ENCODE measurements at places on chromosomes 6 and 20.

DNA sequence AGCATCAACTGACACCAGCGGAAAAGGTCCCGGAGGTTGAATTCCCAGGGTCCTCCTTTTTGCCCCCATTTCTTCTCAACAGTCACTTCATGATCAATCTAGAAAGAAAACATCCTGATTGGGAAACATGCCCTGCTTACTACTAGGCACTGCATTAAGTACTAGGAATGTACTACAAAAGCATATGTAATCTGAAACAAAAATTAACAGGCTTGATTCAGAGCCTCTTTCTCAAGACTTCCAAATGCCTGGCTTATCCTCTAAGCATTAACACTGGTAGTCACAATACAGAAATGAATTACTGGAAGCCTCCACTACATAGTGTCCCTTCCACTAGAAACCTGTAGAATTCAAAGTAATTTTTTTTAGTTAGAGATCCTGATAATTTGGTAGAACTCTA lies 84.5 kb upstream of the LYRM2 start:
- no peak for DNase-seq

DNA sequence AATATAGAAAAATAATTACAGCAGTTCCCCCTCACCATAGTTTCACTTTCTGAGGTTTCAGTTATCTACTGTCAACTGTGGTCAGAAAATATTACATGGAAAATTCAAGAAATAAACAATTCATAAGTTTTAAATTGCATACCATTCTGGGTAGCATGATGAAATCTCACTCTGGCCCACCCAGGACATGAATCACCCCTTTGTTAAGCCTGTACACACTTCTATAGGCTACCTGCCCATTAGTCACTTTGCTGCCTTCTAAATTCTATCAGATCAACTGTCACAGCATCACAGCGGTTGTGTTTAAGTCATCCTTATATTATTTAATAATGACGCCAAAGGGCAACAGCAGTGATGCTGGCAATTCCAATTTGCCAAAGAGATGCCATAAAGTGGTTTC lies 140.3 kb upstream of the RUNX2 start:
- DNase-seq: peak; percentile 58

DNA sequence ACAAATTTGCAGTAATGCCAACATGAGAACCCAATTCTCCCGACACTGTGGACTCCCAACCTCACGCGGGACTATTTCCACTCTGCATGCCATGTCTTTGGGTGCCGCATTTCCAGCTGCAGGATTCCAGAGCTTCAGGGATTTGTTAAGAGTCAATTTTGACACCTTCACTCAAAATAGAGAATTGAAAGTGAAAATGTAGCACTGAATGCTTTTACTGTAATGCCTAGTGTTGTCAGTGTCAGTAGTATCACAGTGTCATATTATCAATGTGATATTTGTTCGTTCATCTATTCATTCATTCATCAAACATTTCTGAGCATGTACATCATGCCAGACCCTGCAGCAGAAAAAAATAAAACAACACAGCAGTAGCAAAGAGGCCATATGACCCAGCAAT lies 13.4 kb upstream of the FAM50B start:
- no peak for DNase-seq

GRCh38 chr20:44495802-44496481 lies 20.3 kb downstream of the TTPAL start:
- DNase-seq: no peak

GRCh38 chr20:3875378-3875974 lies 13.7 kb upstream of the PANK2 start:
- DNase-seq: no peak

DNA sequence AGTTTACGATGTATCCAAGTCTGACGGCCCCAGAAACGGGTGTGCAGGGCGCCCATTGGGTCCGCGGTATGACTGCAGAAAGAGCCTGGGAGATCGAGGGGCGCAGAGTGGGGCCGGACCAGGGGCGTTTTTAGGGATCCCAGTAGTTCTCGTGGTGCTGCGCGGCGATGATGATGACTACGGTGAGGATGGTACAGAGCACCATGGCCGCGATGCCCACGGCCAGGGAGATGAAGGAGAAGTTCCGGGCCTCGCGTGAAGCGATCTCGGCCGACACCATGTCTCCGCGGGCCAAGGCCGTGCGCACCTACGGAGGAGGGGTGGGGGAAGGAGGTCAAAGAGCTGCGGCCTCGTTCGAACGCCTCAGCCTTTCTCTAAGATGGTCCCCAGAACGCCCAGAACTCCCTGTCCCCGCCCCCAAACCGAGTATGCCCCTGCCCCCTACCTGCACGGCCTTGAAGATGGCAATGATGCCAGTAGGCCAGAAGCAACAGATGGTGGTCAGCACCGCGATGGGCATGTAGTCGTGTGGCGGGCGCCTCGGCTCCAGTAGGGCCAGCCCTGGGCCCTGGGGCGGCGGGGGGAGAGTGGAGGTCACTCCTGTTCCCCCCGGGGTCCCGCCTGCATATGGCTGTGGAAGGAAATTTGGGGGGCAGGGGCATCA lies 2.5 kb downstream of the PRRT1 start:
- DNase-seq: no peak

- no peak for DNase-seq
These were observed 101.2 kb downstream of the JPH2 start for GRCh38 chr20:44085616-44086434.

DNA sequence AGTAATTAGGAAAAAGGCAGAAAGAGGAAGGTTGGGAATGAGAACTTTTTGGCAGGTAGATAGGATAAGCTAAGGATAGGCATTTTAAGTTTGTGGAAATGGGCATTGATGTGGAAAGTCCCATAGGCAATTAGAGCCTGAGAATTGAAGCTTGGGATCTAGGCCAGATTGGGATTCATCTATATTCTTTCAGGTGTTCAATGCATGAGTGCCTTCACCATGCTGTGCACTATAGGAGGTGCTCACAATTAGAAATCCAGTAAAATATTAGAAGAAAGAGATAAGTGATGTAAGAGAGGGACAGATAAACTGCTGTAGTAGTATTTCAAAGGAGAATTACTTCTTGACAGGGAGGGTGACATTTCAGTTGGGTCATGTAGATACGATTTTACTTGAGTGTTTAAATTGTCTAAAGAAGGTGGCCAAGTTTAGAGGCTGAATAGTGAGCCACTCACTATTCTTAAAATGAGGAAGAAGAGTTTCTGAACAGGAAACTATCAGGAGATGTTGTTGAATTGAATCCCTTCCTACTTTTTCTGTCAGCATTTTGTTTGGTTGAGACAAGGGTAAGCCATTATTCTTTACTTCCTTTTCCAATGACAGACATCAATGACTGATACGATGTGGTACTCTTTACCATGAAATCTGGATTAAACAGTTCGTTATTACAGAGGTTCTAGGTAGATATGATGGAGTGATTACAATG lies 31.0 kb upstream of the CTAGE9 start:
- no peak for DNase-seq

GRCh38 chr6:148244217-148244935 lies 98.3 kb upstream of the SASH1 start:
- no peak for DNase-seq

- DNase-seq: no peak
These were observed 25.5 kb downstream of the COL11A2 start for GRCh38 chr6:33166811-33167210.

- no peak for DNase-seq
These were observed 3.9 kb upstream of the CCN5 start for GRCh38 chr20:44711237-44711636.

DNA sequence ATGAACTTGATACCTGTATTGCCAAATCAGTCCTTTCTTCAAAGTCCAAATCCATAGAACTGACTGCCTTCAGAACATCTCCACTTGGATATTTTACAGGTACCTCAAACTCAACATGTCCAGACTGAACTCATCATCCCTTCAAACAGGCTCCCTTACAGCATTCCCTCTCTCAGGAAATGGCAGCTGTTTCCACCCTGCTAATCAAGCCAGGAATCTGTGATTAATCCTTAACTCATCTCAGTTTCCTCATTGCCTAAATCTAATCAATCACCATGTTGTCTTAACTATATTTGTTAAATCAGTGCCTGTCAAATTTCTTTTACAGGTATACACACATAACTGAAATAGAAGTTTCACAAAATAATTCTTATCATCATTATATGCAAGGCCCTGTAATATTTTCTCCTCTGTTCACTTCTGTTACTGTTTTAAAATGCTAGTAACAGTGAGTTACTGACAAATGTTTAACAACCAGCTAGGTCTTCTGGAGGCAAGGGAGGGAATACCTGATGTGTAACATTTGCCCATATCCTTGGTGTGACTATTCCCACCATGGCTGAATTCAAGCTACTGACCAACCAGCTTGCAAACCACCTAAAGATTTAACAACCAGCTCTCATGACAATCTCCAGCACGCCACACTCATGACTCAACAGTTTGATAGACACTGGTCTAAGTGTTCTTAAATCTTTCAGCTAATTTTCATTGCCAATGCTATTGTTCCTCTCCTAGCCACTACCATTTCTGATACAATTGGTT lies 124.9 kb downstream of the ADAT2 start:
- DNase-seq: no peak

DNA sequence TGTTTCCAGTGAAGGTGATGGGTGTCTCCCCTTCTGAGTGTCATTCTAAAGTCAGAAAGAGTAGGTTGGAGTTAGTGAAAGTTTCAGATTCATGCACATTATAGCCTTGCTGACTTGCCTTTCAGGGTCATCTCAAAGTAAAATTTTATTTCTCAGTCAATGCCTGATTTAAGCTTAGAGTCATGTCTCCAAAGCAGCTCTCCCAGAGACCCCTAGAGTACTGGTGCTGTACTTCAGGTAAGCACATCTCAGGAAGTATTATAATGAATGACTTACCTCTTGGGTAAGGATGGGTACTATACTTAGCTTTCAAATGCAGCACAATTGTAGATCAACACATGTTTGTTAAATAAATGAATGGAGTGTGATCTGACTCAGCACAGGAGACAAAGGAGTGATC lies 116.0 kb downstream of the TBX18 start:
- DNase-seq: no peak

DNA sequence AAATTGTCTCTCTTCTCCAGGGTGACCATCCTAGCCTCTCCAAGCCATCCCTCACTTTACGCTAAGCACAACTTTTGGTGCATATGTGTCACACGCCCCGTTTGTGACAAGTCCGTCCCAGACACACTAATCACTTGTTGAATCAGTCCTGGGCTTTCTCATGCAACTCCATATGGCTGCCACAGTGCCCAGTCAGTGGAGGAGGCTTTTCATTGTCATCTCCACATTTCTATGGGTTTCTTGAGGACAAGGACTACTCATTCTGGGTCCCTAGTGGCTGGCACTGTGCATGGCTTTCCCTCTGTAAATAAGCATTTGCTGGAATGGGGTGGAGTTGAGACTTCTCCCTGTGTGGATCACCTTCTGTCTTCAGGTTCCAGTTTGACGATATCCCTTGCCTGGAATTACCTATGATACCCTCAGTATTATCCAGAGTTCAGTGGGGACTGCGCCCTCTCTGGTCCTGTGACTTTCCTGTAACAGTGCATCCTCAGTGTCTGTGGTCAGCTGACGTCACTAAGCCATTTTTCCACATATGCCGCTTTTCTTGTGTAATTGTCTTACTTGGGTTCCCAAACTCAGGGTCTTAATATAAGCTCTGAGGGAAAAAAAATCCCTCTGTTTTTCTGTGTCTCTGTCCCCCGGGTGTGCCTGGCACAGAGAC lies 59.8 kb upstream of the MYL9 start:
- DNase-seq: no peak

- DNase-seq: no peak
These were observed 105.2 kb upstream of the TRAF3IP2 start for GRCh38 chr6:111710911-111711310.

GRCh38 chr6:117188627-117189201 lies 76.6 kb upstream of the VGLL2 start:
- DNase-seq: no peak

GRCh38 chr6:28597217-28597835 lies 71.6 kb downstream of the GPX5 start:
- DNase-seq: peak; percentile 73

DNA sequence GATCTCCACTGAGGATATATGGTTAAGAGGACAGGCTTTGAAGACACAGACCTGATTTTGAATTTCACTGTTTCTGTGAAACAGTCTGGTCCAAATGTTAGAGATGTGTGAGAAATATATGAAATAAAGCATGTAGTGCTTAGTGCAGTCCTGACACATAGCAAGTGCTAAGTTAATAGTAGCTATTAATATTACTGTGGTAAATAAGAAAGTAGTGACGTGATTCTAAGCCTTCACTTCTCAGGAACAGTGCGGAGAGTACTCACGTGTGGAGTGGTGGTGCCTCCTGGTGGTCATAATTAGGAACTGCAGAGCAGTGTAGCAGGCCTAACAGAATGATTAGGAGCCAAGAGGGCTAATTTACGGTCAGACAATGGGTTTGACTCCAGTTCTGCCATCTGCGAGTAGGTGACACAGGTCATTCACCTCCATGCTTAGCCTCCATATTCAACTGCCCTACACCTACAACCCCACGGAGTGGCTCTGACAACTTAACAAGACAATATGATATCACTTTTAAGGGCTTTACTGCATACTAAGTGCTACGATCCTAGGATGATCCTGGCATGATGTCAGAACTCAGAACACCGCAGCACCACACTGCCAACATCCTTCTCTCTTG lies 106.2 kb downstream of the JPH2 start:
- peak; percentile 79 for DNase-seq

DNA sequence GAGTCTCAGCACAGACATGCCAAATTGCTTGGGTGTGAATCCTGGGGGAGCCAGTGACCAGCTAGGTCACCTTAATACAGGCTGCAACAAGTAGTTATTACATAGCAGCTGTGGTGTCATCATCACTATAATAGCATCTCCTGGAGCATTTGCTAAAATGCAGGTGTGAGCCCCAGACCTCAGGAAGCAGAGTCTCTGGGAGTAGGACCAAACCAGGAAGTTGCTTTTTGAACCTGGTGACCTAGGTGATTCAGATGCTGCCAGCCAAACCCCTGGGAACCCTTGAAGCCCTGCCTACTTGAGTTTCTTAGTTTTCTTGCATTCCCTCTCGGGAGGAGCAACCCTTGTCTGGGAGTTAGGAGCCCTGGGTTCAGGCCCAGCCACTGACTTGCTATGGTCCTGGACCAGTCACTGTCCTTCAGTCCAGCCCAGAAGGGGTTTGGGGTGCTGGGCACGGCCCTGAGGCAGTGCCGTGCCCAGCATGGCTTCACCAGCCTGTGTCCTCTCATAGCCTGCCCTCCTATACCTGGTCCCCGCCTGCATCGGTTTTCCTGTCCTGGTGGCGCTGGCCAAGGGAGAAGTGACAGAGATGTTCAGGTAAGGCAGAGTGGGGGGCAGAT lies 39.3 kb upstream of the ID1 start:
- DNase-seq: no peak

DNA sequence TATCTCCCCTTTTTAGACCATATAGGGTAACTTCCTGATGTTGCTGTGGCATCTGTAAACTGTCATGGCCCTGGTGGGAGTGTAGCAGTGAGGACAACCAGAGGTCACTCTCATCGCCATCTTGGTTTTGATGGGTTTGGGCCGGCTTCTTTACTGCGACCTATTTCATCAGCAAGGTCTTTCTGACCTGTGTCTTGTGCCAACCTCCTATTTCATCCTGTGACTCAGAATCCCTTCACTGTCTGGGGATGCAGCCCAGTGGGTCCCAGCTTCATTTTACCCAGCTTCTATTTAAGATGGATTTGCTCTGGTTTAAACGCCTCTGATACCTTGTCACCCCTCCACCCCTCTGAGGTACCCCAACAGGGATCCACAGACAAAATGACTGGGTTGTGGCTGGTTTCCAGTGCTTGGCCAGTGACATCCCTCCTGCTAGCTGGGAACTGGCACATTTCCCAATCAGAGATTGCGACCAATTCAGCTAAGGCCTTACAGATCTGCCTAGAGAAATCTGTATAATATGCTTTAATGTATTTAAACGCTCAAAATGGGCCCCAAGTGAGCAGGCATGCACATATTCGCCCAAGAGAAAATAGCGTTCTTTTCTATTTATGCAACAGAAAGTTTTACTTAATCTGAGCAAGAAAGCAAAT lies 315.6 kb upstream of the QKI start:
- DNase-seq: no peak

- no peak for DNase-seq
These were observed 70.4 kb upstream of the PTPN1 start for GRCh38 chr20:50439539-50440453.

Measured in H4 (cell line).